Bronchial smooth muscle cell (primary cell): ENCODE measurements at places on chromosomes 5 and 9. TPM values are rescaled to one million over a fixed set of nuclear protein-coding genes. Genes with fewer than 3 reads are reported as not detected.

Gene PRRX2
- 21.5 and 44.3 TPM in 2 replicates for total RNA-seq

Gene SLC2A8
- total RNA-seq = 5.8 and 8.0 TPM in 2 replicates

Gene UBE2QL1
- under 0.01 TPM in 1 of 2 replicates, not detected in the other for total RNA-seq

Gene RLN1
- total RNA-seq = not detected in 2 replicates

Gene FOXD4L5
- total RNA-seq = 0.09 and 0.16 TPM in 2 replicates
